AG04450 (cell line): ENCODE measurements at places on chromosomes 2 and 18.

DNA sequence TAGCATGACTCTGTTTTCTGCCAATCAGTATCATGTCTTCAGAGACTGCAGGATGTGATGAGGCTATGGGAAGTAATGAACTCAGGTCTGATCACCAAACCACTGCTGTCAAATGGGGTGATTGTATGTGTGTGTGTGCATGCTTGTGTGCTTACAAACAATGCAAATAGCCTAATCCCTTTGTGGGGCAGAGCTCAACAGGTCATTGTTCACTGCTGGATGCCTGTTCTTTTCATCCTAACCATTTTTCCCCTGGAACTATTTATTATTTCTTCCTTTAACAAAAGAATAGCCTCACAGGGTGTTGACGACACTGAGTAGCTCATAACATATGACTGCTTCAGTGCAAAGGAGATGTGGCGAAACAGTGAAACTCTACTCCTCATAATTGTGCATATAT is 55.9 kb downstream of the NXPH2 start:
- DNase-seq, result no peak

GRCh38 chr2:99631700-99632099 is 141.9 kb upstream of the REV1 start:
- DNase-seq, result no peak

- no peak for DNase-seq
These were observed 505.6 kb upstream of the SLC8A1 start for GRCh38 chr2:40957508-40957907.

- DNase-seq, result no peak
These were observed 351.5 kb downstream of the ARHGAP15 start for GRCh38 chr2:143480601-143481236.

DNA sequence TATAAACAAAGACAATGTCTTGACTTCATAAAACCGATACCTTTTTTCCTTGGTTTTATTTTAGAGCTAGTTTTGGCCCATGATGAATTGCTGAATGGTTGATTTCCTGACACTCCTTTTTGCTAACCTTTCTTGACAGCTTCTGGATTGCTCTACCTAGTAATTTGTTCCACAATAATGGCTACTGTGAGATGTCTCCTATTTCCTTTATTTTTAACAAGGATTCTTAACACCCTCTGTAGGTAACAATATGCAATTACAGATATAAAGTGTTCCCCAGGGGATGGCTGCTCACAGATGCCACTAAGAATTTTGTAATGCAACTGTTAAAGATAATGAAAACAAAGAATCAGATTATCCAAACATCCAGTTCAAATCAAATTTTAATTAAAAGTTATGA is 100.8 kb upstream of the ATP5MC3 start:
- DNase-seq, result no peak

DNA sequence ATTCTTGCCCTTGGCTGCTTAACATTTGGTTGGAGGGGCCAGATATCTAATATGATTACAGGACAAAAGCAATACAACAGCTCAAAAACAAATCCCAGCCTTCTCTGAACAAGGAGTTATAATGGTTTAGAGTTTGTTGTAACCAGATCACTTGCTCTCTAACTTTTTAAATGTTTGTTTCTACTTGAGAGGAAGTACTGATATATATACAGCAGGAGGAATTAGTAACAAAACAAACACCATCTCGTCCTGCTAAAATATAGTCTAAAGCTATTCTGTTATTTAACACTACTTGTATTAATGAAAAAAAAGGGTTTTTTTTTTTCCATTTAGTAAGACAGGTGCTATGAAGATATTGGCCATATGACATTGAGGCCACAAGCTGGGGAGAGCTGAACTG is 60.9 kb upstream of the TMEM17 start:
- DNase-seq, result no peak

- DNase-seq, result peak; percentile 10
These were observed 505.4 kb downstream of the PLCL1 start for GRCh38 chr2:198309673-198310280.

GRCh38 chr2:74772046-74772445 is 61.9 kb upstream of the HK2 start:
- DNase-seq, result no peak

- no peak for DNase-seq
These were observed 91.7 kb downstream of the SCN3A start for GRCh38 chr2:165112133-165112573.

DNA sequence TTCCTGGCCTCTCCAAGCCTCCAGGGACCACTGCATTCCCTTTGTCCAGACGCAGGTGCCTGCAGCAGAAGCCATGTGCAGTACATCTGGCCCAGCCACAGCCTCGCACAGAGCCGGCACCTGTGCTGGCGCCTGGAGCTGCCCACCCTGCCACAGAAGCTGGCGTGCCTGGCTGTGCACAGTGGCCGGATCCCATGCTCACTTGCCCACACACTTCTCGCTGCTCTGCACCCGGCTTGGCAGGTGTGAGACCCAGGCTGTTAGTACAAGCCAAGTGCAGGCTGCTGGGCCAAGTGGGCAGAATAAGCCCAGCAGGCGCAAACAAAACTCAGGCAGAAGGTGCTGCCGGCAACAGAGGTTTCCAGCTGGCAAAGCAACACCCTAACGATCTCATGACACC is 124.5 kb upstream of the CCDC150 start:
- DNase-seq, result no peak

- DNase-seq, result no peak
These were observed 592.6 kb downstream of the SLC4A3 start for GRCh38 chr2:220220009-220220408.

DNA sequence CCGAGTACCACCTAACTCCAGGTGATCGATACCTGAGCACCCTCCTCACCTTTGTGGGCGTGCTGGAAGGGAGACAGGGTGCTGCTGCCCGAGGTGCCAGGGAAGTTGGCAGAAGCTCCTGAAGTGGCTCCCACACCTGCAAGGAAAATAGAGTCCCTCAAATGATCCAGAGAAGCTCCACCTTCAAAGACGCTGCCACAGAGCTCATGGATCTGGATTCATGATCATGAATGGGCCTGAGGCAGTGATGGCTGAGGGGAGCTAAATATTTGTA is 76.5 kb downstream of the EDAR start:
- DNase-seq, result no peak

GRCh38 chr18:6629635-6630140 is 99.8 kb upstream of the ARHGAP28 start:
- no peak for DNase-seq

DNA sequence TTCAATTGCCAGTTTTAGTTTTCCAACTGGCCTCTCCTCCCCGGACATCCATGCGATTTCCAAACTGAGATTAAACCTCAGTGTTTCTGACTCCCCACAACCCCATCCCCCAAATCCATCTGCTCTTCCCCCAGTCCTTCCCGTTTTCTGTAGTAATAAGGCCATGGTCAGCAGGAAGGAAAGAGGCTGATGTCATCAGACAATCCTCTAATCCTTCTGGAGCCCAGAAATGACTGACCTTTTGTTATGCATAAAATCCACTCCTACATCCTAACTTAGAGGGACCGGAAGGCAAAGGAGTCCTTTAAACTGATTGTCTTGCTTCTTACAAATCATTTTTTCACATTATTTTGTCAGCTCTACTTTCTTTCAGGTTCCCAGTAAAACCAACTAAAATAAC is 155.8 kb downstream of the INO80D start:
- no peak for DNase-seq

DNA sequence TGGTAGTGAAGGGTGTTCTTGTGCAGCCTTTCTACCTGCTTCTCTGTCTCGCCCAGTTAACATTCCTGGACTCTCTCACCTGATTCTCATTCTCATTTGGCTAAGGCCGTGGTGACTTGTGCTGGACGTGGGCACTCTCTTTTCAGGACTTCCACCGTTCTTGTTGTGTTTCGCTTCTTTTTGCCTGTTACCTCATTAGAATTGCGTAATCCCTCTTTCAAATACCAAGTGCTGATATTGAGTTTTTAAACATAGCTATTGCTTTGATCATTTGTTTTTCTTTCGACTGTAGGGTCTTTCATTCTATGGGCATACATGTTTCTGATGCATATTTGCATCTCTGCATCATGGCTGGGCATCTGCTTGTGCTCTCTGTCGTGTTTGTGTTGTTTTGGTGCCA is 287.0 kb downstream of the ALPK2 start:
- no peak for DNase-seq

GRCh38 chr2:42663106-42663780 is 94.8 kb downstream of the MTA3 start:
- DNase-seq, result peak; percentile 65

DNA sequence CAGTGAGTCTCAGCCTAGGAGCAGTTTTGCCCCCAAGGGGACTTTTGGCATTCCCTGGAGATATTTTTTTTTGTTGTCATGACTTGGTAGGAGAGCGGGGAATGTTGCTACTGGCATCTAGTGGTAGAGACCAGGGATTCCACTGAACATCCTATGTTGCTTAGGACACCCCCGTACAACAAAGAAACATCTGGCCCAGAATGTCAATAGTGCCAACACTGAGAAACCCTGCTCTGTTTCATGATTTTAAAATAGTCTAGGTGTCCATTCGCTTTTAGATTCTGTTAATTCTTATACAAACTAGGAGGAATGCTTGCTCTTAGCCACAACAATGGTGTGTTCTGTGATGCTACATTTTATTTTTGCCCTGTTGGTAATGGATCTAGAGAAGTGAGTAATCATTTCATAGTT is 225.8 kb upstream of the SIX3 start:
- DNase-seq, result no peak

DNA sequence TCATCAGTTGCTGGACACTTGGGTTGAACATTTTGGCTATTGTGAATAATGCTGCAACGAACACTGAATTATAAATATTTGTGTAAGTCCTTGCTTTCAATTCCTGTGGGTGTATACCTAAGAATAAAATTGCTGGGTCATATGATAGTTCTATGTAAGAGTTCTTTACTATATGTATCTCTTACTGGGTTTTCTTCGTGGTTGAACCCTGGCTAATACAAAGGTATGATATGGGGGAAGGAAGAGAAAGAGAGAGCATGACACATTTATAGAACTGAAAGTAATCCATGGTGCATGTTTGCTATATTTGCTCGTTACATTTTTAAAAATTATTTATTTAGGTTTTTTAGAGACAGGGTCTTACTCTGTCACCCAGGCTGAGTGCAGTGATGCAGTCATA is 143.1 kb upstream of the GAREM1 start:
- no peak for DNase-seq

DNA sequence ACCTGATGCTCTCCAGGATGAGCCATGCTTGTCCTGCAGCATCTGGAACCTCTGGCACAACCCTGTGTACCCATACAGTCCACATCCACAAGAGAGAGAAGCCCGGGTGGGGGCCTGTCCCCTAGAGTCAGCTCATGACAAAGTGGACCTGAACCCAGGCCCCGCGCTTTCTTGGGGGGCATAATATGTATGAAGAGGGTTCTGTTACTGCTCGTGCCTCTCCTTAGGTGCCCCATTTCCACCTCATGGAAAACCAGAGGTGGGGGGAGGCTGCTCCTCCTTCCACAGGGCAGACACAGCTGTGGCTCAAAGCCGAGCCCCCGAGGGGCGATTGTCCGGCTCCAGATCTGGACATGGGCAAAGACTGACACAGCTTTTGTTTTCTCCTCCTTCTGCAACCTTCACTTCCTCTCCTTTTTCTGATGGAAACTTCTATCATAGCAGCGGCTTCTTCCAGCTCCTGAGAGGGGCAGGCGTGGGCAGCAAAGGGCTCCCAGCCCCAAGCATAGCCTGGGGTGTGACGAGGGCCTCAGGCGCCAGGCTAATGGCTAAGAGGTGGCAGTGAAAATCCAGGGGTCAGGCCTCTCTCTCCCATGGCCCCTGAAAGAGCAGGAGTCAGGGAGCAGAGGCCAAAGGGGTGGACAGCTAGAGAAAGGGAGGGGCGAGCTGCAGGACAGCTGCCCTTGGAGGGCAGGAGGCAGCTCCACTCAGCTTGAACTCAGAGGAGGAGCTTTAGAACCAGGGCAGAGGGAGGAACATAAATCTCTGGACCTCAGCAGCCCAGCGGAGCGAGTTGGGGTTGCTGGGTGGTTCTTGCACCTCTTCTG is 155.5 kb downstream of the ZFP36L2 start:
- DNase-seq, result no peak

- DNase-seq, result no peak
These were observed 99.7 kb upstream of the OTOS start for GRCh38 chr2:240240017-240240734.

DNA sequence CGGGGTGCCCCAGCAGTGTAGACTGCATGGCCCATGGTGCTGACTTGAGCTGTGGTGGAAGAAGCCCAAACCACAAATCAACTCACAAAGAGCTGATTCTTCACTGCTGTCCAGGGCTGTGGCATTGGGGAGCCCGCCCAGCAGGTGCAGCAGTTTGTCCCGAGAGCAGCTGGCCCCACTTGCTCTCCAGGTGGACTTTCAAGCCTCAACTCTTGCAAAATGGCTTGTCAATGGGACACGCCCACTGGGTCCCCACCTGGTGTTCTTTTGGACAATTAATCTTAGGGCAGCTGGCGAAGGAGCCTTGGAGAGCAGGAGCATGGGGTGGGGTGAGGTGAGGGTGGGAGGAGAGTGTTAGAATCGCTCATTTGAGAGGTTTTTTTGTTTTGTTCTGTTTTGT is 117.9 kb downstream of the MYCN start:
- no peak for DNase-seq

DNA sequence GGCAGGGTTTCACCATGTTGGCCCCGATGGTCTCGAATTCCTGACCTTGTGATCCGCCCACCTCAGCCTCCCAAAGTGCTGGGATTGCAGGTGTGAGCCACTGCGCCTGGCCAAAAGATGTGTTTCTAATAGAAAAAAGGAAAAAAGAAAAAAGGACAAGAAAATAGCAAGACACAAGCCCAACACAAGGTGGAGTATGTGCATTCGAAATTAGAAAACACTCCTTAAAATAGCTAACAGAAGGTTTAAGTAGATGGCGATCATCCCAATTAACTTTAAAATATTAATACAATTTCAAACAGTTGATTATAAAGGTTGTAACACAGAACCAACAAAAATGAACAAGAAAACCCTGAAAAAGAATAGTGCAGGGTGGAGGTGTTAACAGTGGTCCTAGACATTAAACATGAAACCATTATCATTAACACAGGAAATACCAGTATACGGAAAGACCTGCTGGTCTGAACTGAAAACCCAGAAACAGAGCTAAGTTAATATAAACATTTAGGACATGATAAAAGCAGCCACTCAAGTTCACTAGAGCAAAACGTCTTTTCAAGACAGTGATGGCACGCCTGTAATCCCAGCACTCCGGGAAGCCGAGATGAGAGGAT is 57.9 kb downstream of the HDLBP start:
- DNase-seq, result no peak

- DNase-seq, result no peak
These were observed 154.3 kb downstream of the RNF152 start for GRCh38 chr18:61738488-61738887.
